ENCODE measurements at places on chromosomes 11 and 22. TPM values are rescaled to one million over a fixed set of nuclear protein-coding genes. Genes with fewer than 3 reads are reported as not detected.
A peak's percentile ranks its signal among the peaks of the same experiment; 100 is the strongest.

The NNMT gene
- not detected for total RNA-seq

The MCHR1 gene
- total RNA-seq: not detected

DNA sequence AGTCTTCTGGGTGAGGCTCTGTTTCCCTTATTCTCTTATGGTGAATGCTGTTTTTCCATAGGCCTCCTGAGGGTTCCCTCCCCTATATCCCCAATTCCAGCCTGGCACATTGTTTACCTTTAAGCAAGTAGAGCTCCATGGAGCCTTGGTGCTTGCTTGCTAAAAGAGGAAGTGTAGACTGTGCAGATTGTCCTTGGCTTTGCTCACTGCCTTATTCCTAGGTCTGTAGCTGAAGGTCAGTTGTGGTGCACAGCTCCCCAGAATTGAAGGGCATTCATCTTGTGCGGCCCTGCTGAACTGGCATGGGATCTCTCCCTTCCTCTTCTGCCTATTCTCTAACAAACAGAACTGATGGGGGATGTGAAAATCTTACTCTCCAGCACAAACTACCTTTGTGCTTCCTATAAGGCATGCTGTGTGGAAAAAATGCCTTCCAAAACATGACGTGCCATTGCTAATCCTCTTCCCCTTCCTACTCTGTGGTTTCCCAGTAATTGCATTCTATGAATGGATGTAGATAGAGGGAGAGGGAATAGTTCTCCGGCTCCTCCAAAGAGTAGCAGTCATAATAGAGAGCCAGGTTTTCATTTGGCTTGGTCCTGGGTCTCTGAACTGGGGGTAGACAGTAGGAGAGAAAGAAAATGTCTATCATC, 34.2 kb upstream of the PLET1 start:
- DNase-seq: no peak
- H3K4me1 ChIP-seq: peaks cover 27% of the 10 kb centered on the region
- H3K27me3 ChIP-seq: no peaks in the 10 kb centered on the region
- H3K4me3 ChIP-seq: no peak overlapping the region

- H3K4me3 ChIP-seq: no peak overlapping the region
- DNase-seq: no peak
- peaks cover 3% of the 10 kb centered on the region for H3K36me3 ChIP-seq
- no peaks in the 10 kb centered on the region for H3K27me3 ChIP-seq
- H3K4me1 ChIP-seq: peaks cover 75% of the 10 kb centered on the region
- H3K27ac ChIP-seq: no peak overlapping the region
These were observed 59.2 kb upstream of the CYP2D6 start for GRCh38 chr22:42189761-42190160.

DNA sequence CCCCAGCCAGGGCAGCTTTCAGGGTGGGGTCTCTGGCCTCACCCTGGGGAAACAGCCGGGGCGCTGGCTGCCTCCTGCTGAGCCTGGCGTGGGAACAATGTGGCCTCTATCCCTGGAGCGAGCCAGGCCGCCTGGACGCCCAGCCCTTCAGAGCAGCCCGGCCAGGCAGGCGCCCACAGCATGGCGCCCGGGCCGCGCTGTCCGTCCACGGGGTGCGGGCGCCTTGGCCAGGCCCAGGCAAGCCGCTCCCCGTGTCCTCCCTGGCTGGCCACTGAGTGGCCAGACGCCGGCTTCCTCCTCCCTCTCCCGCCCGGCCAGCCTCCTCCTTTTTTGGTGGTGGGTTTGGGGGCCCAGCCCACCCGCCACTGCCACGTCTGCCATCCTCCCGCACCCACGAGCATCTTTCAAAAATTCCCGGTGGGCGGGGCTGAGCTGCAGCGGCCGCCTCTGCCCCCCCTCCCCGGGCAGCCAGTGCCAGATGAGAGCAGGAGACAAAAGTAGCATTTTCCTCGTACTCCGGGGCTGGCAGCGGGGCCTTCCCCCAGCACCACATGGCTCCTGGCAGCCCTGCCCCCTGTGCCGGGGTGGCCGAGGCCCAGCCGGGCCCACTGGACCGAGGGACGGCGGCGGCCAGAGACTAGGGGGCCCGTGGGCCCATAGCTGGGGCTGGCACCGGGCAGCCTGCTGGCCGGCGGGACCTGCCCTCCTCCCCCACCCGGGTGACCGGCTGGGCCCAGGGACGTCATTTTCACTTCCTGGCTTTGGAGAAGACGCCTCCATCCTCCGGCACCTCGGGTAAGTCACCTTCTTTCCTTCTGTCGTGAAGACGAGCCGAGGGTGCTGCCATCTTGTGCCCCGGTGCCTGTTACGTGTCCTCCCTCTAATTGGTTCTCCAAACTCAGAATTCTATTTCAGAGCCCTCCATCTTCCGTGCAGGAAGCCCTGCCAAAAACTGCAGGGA, 70.2 kb upstream of the PPARA start:
- no peak overlapping the region for H3K4me3 ChIP-seq
- no peaks in the 10 kb centered on the region for H3K4me1 ChIP-seq
- no peak for DNase-seq
- no peaks in the 10 kb centered on the region for H3K36me3 ChIP-seq
- H3K27ac ChIP-seq: no peak overlapping the region
- no peaks in the 10 kb centered on the region for H3K27me3 ChIP-seq

DNA sequence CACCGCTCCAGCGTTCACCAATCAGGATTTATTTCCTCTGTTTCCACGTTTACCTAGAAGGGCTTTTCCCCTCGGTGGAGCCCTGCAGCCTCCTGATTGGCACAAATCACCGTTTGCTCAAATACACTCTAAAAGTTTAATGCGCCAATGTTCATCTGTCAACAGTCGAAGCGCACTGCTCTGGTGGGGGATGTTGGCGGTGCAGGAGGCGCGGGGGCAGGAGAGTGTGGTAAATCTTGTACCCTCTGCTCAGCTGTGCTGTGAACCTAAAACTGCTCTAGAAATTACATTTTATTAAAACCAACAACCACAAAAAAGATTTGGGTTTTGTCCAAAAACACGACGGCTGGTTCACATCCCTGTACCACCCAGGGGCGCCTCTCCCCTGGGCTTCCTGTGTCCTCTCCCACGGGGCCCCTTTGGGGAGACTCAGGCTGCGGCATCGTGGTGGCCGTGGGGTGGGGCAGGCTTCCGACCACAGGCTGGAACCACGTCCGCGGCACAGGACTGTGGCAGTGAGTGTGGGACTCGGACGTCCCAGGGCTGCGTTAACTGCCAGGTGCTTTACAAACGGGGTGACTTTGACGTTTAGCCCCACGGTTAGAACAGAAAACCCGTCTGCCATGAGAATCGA, 13.5 kb downstream of the TTLL8 start:
- no peak overlapping the region for H3K4me3 ChIP-seq
- no peak overlapping the region for H3K27ac ChIP-seq
- peaks cover 19% of the 10 kb centered on the region for H3K27me3 ChIP-seq
- peak; percentile 49 for DNase-seq
- peaks cover 9% of the 10 kb centered on the region for H3K4me1 ChIP-seq

DNA sequence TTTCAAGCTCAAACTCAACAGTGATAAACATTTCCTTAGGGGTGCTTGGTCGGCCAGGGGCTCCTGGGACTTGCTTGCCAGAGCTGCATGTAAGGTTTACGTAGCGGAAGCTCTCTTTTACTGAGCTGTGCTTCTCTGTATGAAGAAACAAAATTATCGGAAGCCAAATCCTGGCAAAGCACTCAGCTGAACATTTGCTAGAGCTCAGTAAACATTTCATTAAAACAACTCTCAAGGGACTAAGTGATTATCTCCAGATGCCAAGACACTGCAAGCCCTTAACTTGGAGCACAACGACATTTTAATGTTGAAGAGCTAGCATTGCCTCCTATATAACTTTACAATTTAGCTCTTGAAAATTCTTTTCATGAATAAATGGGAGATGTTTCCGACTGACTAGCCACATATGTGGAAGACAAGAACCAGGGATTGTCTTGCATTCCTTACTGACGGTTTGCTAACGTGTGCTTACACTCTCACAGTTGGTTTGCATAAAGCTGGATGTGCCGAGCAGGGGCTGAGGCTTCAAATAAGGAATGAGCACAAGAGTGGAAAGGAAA, 43.4 kb downstream of the SCUBE2 start:
- no peaks in the 10 kb centered on the region for H3K4me1 ChIP-seq
- H3K27ac ChIP-seq: no peak overlapping the region
- H3K4me3 ChIP-seq: no peak overlapping the region

DNA sequence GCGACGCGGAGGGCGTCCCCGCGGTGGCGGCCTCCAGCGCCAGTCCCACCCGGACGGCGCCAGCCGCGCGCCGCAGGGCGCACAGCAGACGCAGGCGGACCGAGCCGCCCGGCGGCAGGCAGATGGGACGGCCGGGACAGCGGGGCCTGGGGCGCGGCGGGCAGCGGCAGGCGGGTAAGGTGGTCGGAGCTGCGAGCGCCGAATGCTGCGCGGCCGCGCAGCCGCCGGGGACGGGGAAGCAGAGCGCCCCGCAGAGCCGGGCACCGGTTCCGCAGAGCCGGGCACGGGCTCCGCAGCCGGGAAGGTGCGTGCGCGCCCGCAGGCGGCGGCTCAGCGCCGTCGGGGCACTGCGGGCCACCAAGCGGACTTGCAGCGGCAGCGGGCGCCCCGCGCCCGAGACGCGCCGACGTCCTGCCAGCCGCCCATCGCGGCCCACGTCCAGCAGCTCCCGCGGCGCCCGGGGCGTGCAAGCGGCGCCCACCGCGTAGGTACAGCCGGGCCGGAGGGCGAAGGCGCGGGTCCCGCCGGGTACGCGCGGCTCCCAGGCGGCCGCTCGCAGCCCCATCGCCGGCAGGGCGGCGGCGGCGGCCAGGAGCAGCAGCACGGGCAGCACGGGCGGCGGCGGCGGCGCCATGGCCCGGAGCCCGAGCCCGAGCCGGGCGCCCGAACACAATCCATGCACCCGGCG, 739 bp downstream of the CELSR1 start:
- H3K4me3 ChIP-seq: no peak overlapping the region
- H3K27ac ChIP-seq: no peak overlapping the region
